ENCODE measurements at places on chromosomes 1 and 21.

GRCh38 chr1:215845234-215845891 lies 278.3 kb downstream of the KCTD3 start:
- DNase-seq, result no peak

- DNase-seq, result peak; percentile 80
Measured at GRCh38 chr1:184805667-184806295, 51.1 kb upstream of the EDEM3 start.

GRCh38 chr21:22346576-22346975 lies 1348.4 kb downstream of the NCAM2 start:
- DNase-seq, result no peak

DNA sequence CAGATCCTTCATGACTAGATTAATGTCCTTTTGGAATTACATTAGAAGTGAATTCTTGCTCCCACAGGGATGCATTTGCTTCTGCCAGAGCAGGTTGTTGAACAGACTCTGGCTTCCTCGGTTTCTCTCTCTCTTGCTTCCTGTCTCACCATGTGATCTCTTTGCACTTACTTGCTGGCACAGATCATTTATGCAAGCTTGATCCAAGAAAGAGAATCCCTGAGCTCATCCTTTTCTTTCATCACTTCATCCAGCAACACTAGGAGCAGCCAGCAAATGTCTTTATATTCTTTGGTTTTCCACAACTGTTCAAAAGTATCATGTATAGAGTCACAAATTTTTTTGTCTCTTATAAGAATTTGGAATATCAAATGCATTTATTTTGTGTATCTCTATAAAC lies 313.5 kb downstream of the ZNF326 start:
- no peak for DNase-seq

GRCh38 chr1:40114400-40114799 lies 17.3 kb upstream of the PPT1 start:
- no peak for DNase-seq

DNA sequence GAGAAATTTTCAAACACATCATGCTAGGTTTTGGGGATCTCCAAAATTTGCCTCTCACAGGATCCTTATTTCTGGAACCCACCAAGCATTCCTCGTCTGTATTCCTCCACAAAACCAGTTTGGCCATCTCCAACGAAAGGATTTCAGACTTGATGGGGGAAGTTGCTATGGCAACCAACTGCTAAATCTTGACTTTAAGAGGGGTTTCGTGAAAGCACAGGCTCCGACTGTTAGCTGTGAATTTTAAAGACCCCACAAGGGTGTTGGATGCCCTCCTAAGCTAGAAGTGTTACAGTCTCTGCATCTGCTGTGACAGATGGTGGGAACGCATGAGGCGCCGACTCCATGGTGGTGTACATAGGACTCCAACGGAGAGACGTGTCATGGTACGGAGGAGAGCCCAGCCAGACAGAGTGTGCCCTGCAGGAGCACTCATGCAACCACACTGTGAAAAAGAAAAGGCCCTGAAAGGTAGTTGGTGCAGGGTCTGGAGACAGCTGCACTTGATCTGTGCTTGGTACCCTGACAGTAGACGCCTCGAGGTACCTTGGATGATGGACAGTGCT lies 147.1 kb downstream of the ASTN1 start:
- DNase-seq, result no peak

- no peak for DNase-seq
Measured at GRCh38 chr1:183144752-183145151, 41.3 kb upstream of the LAMC2 start.

DNA sequence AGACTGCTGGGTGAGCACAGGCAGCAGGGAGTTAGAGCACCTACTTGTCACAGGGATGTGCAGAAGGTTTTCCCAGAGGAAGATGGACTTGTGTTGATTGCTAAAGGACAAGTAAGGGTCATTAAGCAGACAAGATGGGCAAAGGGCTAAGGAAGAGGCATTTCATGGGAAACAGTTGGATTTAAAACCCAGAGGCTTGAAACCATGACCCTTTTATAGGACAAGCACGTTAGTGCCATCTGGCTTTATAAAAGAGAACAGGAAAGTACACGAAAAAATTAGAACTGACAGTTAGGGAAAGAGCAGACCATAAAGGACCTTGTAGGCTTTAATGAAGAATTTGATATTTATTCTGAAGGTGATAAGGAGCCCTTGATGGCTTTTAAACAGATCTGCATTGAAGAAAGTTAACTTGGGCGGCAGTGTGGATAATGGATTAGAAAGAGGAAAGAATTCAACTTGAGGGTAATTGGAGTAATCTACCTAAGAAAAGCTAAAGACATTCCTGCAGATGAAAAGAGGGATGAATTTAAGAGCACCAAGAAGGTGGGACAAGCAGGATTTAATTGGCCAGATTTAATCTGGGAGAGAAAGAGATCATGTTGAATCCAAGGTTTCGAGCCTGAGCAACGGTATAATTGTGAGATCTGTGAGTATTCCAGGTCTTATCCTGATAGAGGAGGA lies 68.6 kb downstream of the ZC3H11B start:
- DNase-seq, result no peak

Data from GM20000 (cell line).